AG10803 (cell line): ENCODE measurements at places on chromosomes 12 and 14.

GRCh38 chr12:88665071-88665470, 84.8 kb upstream of the KITLG start:
- DNase-seq, result peak; percentile 71

DNA sequence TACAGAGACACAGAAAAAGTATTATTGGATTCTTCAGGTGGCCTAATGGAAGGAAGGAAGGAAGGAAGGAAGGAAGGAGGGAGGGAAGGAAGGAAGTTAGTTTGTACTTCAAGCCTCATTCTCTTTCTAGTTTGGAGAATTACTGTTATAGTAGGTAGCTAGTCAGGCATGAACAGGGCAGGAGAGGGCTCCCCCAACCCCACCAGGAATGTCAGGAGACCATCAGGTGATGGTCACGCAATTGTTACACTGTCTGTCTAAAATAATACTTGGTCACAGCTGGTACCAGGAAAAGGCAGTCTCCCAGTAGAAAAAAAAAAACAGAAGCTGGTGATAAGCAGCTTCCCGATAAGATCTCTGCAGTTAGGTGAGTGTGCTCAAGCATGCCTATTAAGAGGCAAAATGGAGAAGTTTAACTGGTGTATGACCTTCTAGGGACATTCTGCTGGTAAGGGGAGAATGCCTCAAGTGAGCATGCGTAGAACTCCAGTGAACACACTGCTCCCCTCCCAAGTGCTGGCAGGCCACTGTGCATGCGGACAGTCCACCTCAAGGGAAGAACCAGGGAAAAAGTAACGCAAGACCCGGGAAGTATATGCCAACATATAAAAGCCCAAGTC, 358.4 kb upstream of the SOX5 start:
- DNase-seq, result no peak

GRCh38 chr12:111029732-111030131, 109.4 kb upstream of the MYL2 start:
- no peak for DNase-seq

DNA sequence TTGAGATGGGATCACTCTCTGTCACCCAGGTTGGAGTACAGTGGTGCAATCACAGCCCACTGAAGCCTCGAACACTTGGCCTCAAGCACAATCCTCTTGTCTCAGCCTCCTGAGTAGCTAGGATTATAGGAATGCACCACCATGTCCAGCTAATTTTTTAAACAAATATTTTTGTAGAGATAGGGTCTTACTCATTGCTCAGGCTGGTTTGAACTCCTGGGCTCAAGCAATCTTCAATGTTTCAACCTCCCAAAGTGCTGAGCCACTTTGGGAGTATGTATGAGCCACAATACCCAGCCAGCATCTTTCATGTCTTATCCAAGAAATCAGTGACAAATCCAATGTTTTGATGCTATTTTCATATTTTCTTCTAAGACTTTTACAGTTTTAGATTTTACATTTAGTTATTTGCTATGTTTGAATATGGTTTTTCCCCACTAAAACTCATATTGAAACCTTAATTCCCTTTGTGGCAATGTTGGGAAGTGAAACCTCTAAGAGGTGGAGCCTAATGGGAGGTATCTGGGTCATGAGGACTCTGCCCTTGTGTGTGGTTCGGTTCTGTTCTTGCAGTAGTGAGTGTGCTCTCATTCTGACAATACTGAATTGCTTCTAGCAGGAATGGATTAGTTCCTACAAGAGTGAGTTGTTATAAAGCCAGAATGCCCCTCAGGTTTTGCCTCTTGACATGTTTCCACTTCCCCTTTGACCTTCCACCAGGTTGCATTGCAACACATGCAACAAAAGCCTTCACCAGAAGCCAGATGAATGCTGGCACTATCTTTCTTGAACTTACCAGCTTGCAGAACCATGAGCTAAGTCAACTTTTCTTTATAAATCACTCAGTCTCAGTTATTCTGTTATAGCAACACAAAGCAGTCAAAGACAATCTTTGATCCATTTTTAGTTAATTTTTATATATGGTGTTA, 80.8 kb upstream of the AMIGO2 start:
- no peak for DNase-seq

- DNase-seq, result no peak
Observed at GRCh38 chr14:56268039-56268438, 149.8 kb downstream of the PELI2 start.

DNA sequence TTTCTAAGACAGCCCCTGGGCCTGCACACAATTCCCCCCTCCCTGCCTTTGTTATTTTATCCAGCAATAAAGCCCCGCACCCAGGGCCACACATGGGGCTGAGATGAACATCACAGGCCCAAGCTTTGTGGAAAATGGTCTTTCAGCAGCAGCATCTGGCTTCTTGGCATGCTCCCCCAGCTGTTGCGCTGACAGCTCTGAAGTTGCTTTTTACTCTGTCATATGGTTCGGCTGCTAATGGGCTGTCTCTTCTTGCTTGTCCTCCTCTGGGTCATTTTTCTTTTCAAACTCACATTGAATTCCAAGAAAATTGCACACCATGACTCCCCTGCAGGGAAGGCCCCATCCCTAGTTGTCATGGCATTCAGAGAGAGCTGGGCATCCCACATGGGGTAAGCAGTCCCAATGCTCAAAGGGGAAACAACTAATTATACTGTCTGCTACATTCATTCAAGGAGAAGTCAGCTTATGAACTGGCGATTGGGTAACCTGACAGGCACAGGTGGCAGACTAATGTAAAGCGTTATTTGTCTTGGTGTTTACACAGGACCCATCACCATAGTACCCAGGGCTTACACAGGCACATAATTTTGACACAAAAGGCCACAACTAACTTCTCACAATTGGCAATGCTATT, 74.0 kb upstream of the CDKN3 start:
- DNase-seq, result peak; percentile 31

DNA sequence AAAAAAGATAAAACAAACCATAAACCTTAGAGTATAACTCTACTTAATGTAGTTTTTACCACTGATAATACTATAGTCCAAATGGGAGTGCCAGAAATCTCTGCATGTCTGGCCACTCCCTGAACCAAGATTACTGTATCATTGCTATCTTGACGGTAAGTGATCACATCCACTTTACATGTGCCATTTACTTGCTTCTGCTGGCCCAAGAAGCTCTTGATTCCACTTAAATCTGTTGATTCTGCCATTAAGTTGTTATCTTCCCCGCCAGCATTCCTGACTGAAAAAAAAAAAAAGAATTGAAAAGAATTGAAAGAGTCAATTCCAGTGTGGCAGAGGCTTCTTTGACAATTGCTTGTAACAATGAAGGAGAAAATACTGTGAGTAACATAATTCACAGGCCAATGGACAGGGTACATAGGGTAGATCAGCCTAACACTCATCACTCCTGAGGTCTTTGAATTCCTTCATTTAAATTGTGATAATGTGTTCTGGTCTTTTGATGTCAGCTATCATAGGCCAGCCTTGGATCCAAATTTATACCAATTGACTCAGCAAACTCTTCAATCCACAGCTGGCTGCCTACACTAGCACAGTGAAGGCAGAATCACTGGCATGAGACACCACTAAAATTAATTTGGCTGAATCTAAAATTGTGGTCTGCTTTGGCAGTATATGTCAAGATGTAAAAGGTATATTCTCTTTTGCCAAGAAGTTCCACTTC, 665.2 kb upstream of the FLRT2 start:
- DNase-seq, result no peak

- DNase-seq, result no peak
Observed at GRCh38 chr12:107308310-107308709, 215.0 kb upstream of the CRY1 start.

DNA sequence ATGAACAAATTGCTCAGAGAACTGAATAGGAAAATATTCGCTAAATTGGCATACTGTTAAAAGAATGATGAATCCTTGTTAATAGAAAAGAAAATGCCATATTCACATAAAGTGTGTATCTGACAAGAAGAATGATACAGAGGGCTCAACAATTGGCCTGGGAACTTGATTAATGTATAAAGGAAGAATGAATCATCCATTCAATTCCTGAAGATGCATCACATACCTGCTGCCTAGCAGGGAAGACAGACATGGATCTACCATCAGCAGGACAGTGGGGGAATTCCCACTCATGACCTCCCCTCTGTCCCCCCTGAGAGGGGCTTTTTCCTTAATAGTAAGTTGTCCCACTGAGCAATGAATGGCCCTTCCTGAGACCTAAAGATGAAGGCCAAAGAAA, 13.5 kb downstream of the PTPN21 start:
- no peak for DNase-seq

DNA sequence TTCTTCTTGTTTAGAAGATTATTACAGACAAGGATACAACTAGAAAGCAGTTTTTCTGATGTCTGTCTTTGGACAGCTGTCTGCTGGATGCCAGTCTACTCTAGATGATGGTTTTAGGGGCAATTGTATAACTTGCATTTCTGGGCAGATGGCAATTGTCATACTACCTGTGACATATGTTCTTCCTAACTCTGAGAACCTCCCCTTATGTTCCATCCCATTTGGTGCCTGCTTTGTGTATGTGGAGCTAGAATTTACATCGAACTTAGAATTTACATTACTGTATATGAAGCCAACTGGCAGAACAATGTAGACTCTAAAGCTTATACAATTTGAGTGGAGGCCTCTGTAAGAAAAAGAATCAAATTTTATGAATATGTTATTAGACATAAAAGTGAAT, 430.2 kb upstream of the SEL1L start:
- DNase-seq, result no peak

- DNase-seq, result no peak
Observed at GRCh38 chr12:62873826-62874448, 61.0 kb downstream of the PPM1H start.

- no peak for DNase-seq
Observed at GRCh38 chr12:111677186-111677585, 8.6 kb downstream of the BRAP start.

- DNase-seq, result peak; percentile 22
Observed at GRCh38 chr14:32896979-32897697, 41.5 kb upstream of the NPAS3 start.

DNA sequence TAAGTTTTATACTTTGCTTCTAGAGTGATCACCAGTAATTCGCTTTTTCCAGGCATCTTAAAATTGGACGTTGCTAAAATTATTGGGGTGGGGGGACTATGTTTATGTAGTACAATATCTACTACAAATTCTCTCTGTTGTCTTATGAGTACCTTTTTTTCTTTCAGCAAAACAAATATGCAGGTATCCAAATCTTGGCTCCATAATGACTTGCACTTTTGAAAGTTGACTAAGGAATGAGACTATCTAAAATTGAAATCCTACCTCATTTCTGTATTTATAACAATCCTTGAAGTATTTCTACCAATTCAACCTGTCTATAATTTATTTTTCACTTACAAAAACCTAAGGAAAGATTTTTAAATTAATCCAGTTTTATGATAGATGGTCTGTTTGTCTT, 2.4 kb downstream of the DYNC1H1 start:
- DNase-seq, result no peak

DNA sequence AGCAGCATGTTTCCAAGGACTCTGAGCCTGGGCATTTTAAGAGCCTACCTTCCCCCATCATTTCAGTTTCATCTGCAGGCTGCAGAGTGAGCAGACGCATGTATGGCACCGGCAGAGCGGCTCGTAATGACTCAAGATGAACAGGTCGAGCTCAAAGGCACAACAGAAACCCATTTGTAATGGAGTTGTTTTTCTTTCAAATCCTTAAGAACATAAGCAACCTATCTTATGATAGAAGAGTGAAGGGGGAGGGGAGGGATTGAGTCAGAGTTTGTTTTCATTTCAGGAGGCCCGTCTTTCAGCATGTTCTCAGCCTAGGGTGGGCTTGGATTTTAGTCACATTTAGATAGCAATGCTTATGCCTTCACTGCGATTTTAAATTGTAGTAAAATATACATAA, 54.9 kb upstream of the CISTR start:
- DNase-seq, result no peak

- DNase-seq, result no peak
Observed at GRCh38 chr12:6849427-6849826, 1.7 kb downstream of the CDCA3 start.

DNA sequence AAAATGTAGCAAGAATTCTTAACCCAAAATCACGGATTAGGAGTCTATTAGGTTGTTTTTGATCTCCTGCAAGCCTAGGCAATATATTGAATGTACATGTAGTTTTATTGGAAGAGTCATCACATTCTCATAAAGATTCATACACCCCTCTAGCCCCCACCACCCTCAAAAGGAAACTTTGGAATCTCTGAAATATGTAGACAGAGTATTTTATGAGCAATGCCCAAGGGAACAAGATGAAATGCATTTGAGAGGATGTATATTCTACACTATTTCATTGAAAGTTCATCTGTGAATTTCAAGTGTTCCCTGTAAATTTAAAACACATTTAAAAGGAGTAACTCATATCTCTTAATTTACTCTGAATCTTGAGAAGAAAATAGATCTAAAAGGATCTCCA, 103.7 kb downstream of the SYT1 start:
- DNase-seq, result no peak

DNA sequence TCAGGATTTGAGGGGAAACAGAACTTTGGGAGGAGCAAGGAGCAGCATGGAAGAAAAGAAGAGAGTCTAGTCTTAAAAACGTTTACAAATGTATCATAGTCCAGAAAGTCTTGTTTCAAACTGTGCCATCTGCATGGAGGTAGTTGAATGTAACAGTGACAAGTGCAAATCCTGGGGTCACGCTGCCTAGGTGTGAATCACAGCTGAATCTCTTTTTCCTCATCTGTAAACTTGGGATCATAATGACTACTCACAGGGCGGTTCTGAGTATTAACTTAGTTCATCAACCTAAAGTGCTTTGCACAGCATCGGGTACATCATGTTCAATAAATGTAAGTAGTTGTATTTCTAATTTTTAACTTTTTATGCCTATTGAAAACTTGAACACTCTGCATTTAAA, 208.5 kb downstream of the CHST11 start:
- DNase-seq, result no peak

- DNase-seq, result no peak
Observed at GRCh38 chr14:37340353-37340752, 142.6 kb downstream of the MIPOL1 start.

GRCh38 chr14:77018785-77019184, 9.7 kb downstream of the IRF2BPL start:
- peak; percentile 64 for DNase-seq

DNA sequence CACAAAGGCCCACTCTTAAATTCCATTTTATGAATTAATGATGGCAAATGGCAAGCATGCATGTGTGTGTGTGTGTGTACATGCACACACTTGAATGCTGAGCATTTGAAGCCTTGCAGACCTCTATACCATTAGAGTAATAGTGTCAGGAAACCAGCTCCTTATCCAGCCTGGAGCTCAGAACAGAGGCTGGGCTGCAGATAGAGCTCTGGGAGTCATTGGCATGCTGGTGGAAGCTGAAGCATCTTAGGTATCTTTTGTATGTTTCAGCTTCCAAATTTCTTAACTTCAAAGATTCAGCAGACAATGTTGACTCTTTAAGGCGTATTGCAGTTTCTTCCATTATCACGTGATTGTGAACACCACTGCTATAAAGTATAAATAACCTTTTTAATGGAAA, 192.9 kb upstream of the ARHGAP5 start:
- DNase-seq, result no peak

GRCh38 chr14:50230401-50230700, 1.0 kb downstream of the SOS2 start:
- DNase-seq, result peak; percentile 3
